Tongue (tissue), 3 donors: ENCODE measurements at places on chromosomes 16 and 17.

DNA sequence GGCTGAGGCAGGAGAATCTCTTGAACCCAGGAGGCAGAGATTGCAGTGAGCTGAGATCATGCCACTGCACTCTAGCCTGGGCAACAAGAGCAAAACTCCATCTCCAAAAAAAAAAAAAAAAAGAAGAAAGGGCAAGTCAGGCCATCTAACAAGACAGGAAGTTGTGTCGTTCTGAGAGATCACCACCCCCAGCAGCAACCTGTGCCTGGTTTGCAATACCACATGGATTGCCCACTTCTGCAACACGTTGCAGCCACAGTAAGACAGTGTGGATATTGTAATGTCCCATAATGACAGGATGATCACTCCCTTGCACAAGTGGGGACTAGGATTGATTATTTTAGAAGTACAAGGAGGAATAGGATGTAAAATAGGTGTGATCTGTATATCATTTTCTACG, 3.4 kb upstream of the KRTAP2-4 start:
- no peak for DNase-seq

- no peak for DNase-seq
Measured at GRCh38 chr17:49949634-49950033, 19.4 kb upstream of the DLX4 start.

- DNase-seq: peak; percentile 76
Measured at GRCh38 chr17:66272811-66273585, 29.4 kb upstream of the PRKCA start.

DNA sequence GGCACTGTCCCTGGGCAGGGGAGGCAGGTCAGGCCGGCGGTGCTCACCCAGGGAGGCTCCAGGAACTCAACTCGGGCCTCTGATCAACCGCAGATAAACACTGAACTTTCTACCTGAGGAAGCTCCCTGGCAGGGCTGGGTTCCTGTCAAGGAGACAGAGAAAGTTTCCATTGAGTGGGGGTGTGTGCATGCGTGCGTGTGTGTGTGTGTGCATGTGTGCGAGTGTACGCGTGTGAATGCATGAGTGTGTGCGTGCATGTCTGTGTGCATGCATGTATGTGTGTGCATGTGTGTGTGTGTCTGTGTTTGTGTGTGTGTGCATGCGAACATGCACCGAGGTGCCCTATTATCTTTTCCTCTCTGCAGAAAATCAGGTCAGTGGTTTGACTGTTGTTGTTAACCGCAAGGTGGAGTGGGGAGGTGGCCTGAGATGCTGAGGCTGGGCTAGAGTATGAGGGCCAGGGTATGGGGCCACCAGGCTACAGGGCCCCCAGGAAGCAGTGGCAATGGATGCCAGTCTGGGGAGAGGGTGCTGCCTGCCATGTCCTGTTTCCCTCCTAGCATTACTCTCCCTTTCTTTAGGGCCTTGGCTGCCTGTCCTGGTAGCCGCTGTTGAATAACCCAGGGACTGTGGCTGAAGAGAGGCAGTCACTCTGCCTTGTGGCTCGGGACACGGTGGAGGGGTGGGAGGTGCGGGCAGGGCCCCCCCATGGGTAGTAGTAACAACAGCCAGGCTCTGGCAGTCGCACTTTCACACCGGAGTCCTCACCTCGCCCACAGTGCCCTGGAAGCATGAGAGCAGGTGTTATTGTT, 24.0 kb downstream of the CCR7 start:
- no peak for DNase-seq

DNA sequence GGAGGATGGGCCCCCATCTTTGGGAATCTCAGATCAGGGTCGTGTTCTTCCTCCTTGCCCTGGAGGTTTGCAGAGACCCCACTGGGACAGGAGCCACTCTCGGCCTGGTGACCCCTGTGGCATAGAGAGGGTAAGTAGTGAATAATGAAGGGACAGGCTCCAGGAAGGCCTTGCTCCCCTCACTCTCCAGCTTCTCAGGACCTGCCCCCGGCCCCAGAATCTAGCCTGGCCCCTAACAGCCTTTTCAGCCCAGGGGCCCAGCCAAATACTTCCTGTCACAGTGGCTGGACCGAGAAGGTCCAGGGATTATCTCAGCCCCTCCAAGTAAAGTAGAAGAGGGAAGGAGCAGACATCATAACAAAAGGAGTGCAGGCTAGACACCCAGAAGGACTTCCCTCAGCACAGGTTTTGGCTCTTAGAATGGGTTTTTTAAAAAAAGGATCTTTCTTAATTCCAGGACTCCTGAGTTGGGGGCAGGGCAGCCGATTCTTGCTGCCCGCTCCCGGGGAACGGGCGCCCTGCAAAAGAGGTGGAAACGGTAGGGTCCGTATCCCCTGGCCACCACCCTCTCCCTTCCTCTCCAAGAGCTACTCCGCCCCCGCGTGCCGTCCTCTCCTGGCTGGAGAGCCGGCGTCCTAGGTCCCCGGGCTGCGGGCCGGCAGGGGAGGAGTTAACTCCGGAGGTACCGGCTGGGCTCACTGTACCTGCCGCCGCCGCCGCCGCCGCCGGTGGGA, 559 bp upstream of the NXPH3 start:
- no peak for DNase-seq

- DNase-seq: peak; percentile 65
Measured at GRCh38 chr17:9987779-9988585, 82.9 kb upstream of the RCVRN start.

- no peak for DNase-seq
Measured at GRCh38 chr16:87054154-87054553, 263.0 kb downstream of the C16orf95 start.

GRCh38 chr17:32516940-32517701, 30.3 kb downstream of the CDK5R1 start:
- DNase-seq: no peak

- peak; percentile 79 for DNase-seq
Measured at GRCh38 chr16:66905633-66906539, 12.8 kb downstream of the CDH16 start.

DNA sequence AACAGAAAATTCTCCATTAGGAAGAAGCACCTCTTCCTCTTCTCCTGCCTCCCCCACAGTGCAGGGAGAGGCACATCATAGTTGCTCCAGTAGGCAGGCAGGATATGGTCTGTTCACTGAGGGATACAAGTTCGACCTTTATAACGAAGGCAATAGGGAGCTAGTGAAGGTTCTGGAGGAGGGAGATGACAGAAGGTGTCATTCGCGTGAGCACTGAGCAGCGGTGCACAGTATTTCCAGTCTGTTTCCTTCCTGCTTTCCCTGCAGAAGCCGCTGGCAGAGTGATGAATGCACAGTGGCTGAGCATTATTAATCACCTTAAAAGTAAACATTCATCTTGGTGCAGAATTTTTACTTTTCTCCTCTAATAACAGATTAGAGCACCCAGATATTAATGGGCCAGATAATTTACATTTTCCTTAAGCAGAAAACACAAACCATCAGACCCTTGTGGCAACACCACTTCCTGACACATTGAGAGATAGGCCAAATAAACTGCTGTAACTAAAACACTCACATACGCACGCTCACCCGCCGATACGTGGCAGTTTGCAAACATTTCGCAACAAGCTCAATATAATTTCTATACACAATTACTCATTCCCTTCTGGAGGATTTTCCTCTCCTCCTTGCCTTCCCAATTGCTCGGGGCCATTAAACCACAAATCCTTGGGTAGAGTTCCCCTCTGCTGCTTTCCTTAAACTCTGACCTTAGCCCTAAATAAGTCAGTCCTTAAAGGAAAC, 69.5 kb downstream of the AIPL1 start:
- DNase-seq: no peak

DNA sequence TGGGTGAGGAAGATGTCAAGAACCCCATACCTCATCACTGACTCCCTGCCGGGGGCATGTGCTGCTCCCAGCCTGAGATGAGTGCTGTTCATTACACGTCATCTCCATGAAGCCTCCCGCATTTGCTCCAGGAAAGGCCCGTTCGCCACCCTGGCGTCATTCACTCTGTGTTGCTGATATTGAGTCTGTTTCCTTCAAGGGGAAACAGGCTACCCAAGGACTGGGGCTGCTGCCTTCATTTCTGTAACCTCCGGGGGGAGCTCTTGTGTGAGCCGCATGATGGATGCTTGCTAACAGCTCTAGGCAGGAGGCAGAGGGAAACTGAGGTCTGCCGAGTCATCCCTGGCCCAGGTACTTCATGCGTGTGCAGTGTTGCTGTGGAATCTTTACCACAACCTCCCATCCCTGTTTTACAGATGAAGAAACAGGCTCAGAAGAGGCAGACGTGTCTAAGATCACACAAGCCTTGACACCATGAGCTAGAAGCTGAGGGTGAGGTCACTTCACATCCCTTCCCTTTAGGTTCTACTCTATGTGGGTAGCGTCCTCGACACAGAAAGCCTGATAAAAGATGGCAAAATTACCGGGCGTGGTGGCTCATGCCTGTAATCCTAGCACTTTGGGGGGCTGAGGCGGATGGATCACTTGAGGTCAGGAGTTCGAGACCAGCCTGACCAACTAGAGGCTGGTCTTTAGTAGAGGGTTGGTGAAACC, 3.5 kb upstream of the ARMC5 start:
- DNase-seq: no peak

GRCh38 chr17:38912221-38912813, 13.1 kb upstream of the LASP1NB start:
- peak; percentile 34 for DNase-seq

DNA sequence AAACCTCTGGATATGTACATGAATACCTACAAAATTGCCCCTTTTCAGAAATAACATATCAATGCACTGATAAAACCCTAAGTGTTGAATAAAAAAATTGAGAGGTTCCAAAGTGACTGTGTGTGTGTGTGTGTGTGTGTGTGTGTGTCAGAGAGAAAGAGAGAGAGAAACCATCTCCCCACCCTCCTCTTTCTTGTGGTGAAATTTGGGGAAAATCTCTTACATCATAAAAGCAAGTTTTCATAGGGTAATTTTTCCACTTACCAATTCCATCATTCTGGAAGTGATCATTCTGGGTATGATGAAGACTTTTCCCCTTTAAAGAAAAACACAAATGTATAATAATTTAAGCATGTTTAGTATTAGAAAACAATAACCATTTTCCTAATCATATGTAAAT, 79.3 kb downstream of the CACNG1 start:
- DNase-seq: no peak

- DNase-seq: no peak
Measured at GRCh38 chr16:11990702-11991390, 14.3 kb downstream of the SNX29 start.

DNA sequence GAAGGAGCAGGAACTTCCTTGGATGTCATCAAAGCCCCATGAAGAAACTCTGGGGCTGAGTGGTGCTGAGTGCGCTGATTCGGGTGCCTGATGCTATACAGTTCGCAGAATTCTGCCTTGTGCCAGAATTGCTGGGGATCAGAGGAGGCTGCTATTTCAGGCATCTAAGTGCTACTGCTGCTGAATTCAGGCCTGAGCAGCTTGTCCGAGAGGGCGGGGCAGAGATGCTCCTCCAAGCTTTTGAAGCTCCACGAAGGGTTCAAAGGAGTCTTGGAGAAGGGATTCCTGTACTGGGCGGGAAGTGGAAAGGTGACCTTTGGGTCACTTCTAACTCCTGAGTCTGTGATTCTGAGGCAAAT, 227.8 kb downstream of the CCDC182 start:
- DNase-seq: no peak

GRCh38 chr17:13735444-13735843, 133.7 kb upstream of the HS3ST3A1 start:
- no peak for DNase-seq

- peak; percentile 90 for DNase-seq
Measured at GRCh38 chr17:57442914-57443571, 186.7 kb downstream of the MSI2 start.

DNA sequence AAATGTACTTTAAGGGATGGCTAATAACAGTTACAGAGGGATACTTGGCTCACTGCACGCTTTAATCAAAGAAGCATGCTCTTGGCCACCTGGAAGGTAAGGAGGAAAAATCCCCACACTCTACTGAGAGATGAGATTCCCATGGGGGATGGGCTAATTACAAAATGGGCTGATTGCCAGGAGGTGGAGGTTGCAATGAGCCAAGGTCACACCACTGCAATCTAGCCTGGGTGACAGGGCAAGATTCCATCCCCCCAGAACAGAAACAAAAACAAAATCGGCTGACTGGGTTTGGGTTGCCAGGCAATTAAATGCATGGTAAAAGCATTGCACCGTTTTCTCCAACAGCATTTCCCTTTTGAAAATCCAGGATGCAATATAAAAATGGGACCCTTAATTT, 18.0 kb downstream of the N4BP1 start:
- DNase-seq: no peak

- DNase-seq: no peak
Measured at GRCh38 chr17:73542323-73542722, 101.9 kb downstream of the SDK2 start.

DNA sequence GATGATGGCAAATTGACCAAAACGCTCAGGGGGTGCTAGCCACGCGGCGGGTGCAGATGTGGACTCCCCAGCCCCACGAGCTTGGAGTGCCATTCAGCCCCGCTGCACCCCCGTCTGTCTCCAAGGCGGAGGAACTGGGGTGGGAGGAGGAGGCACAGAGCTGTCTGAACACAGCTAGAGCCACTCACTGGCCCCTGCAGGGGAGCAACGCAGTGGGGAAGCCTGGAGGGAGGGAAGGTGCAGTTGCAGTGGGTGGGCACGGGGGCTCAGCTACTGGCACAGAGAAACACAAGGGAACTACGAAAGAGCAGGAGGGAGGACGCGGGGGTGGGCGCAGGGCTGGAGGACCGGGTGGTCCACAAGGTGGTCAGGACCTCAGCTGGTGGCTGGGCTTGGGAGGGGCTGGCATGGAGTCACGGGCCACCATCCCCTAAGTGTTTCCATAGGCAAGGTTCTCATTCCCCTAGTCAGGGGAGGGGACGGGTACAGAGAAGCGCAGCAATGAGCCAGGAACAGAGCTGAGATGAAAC, 46.3 kb upstream of the CDR2 start:
- DNase-seq: no peak

DNA sequence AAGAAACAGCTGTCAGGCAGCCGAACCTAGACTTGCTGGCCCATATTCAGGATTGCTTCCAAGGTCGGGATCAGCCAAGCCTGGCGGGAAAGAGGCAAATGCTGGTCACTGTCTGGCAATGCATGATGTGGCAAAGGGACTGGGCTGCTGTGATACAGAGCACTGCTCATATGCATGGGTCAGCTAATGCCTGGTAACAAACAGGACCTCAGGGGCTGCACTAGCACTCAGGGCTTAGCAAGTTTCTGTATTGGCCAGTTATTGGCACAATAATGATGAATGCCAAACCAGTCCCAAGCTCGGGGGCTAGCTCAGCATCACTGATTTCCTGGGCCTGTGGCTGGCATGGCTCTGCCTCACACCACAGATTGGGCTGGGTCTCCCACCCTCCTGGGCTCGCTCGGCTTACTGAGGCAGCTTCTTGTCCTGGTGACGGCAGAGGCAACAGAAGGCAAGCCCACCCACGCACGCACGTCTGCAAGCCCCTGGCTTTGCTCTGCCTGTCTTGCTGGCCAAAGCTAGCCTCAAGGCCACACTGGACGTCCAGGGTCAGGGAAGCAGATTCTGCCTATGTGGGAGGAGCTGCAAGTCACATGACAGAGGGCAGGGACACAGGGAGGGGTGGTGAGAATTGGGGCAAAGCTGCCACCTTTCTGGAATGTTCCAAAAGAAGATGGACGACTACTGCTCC, 21.4 kb upstream of the RPTOR start:
- DNase-seq: no peak
